Mesothelial cell of epicardium (in vitro differentiated cells): ENCODE measurements at places on chromosomes 7 and 10. TPM values are rescaled to one million over a fixed set of nuclear protein-coding genes. Genes with fewer than 3 reads are reported as not detected.

GRCh38 chr10:92699518-92700381 lies 10.0 kb downstream of the HHEX start:
- no peaks in the 10 kb centered on the region for H3K36me3 ChIP-seq
- H3K4me3 ChIP-seq: peak overlapping the region; percentile 73

DNA sequence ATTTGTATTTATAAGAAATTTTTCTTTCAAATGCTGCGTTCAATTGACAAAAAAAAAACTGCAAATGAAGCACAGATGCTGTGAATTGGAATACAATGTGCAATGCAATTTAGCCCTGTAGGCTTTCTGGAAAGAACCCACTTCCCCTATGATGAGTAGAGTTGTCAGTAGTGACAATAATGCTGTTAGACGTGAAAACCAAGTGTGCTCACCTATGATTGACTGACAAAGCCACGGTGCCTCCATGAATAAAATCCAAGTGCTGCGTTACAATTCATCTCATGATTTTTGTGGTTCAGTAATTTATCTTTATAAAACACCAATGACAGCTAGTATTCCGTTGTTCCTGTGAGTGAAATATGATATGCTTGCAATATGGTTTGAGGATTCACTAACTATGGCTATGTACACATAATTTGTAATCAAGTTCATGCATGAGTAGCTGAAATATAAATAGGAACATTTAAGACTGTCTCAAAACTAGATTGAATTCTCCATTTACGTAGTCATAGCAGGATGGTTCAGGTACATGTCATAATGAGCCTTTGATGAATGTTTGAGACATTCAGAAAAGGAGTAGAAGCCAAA lies 1160.3 kb downstream of the CNTNAP2 start:
- no peaks in the 10 kb centered on the region for H3K4me1 ChIP-seq
- H3K27ac ChIP-seq: no peak overlapping the region
- H3K27me3 ChIP-seq: no peaks in the 10 kb centered on the region
- no peaks in the 10 kb centered on the region for H3K36me3 ChIP-seq
- DNase-seq: no peak
- no peak overlapping the region for H3K4me3 ChIP-seq

DNA sequence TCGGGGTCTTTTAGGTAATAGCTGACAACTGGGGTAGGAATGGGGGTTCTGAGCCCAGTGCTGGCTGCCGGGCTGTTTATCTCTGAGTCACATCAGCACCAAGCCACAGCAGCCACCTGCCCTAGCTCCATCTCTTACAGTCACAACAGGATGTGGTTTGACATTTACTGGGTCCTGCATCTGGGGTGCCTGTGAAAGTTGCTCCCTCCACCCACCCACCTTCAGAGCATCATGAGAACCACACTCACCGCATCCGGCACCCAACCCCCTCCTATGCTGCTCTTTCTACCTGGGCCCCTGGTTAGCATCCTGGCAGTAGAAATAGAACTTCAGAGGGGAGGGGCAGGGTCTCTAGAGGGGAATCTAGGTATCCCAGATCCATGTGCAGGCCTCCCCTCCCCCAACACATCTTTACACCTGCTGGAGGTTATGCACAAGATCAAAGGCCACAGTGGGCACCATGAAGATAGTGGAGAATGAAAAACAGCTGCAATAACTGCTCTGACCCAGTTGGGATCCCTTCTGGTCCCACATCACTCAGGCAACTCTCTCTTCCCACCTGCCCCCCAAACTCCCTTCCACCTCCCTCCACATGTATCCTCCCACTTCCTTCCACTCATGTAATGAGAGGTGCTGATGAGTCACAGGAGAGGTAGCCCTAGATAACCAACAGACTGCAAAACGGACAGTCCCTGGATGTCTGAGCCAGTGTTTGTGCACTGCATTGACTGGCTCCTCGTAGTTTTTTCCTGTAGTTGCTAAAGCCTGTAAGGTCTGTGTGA lies 38.2 kb downstream of the PRSS2 start:
- peaks cover 14% of the 10 kb centered on the region for H3K4me1 ChIP-seq
- H3K4me3 ChIP-seq: no peak overlapping the region
- DNase-seq: no peak
- no peak overlapping the region for H3K27ac ChIP-seq
- peaks cover 40% of the 10 kb centered on the region for H3K27me3 ChIP-seq

DNA sequence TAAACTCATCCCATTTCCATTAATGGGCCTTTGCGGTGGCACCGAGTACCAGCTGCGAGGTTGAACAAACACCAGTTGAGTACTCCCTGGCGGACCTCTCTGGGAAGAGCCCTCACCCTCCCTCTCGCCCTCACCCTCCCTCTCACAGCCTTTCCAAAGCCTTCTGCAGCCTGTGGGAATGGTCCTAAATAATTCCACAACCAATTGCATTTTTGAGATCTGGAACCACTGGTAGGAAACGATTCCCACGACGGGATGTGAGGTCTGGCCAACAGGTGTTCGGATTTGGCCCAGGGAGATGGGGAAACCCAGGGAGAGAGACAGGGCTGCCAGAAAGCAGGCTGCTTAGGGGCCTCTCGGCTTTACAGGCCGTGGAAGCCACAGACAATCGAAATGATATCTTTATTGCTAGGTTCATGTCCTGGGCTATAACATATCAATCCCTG lies 5.3 kb downstream of the PTF1A start:
- H3K4me1 ChIP-seq: peaks cover 4% of the 10 kb centered on the region
- no peak overlapping the region for H3K27ac ChIP-seq
- peaks cover 1% of the 10 kb centered on the region for H3K36me3 ChIP-seq
- H3K27me3 ChIP-seq: peaks cover 93% of the 10 kb centered on the region
- no peak overlapping the region for H3K4me3 ChIP-seq

DNA sequence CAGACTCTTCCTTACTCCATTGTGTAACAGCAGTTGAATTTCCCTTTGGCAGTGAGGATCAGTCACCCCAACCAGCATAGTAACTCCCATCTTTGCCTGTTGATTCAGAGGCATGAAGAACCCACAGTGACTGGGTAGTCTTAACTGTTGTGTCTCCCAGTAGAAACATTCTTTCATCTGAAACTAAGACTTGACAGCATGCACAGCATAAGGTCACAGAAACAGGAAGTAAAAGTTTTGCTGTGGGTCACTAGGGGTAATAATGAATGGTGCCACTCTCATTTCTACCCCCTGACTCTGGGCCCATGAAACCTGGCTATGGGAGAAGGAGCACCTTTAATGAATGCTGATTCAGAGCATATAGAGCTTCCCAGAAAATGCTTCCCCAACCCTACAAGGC lies 8.3 kb upstream of the FRMPD2 start:
- DNase-seq: no peak
- no peaks in the 10 kb centered on the region for H3K36me3 ChIP-seq
- no peak overlapping the region for H3K4me3 ChIP-seq
- H3K4me1 ChIP-seq: peaks cover 9% of the 10 kb centered on the region

DNA sequence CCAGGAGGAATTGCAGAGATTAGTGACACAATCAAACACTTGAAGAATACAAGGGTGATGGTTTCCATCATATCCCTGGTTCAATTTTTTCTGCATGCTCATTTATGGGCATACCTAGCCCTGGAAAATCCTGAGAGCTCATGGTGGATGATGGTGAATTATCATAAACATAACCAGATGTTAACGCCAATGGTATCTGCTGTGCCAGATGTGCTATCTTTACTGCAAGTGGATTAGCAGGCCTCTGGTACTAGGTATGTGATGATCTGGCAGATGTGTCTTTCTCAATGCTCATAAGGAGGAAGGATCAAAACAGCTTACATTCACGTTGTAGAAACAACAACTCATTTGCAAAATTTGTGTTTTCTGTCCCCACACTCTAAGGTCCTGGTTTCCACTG lies 150.5 kb downstream of the FZD1 start:
- no peak for DNase-seq
- H3K27me3 ChIP-seq: peaks cover 4% of the 10 kb centered on the region
- no peak overlapping the region for H3K4me3 ChIP-seq
- H3K4me1 ChIP-seq: no peaks in the 10 kb centered on the region

DNA sequence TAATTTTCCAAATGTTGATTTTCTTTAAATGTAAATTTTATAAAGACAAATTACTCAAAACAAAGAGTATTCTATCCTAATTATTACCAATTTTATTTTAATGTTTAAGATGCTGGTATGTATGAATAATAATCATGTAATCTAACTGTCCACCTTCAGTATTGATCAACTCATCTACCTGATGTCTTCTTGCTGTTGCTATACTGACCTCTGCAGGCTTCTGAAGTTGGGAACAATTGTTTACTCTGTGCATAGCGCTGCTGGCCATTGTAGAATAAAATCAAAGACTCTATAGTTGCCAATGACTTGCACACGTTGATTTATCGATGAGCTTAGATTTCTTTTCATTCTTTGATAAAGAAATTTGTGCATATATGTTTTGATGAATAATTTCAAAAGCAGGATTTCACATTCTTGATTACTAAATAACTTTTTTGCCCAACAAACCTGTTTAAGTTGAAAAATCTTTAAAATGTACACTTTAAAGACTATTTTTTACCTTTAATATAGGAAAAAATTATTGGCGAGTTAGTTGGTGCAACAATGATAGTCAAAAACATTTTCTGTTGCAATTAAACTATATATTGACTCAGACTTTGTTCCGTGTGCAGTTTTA lies 282.3 kb downstream of the TFEC start:
- no peaks in the 10 kb centered on the region for H3K27me3 ChIP-seq
- H3K36me3 ChIP-seq: no peaks in the 10 kb centered on the region
- DNase-seq: no peak
- H3K4me1 ChIP-seq: peaks cover 17% of the 10 kb centered on the region

DNA sequence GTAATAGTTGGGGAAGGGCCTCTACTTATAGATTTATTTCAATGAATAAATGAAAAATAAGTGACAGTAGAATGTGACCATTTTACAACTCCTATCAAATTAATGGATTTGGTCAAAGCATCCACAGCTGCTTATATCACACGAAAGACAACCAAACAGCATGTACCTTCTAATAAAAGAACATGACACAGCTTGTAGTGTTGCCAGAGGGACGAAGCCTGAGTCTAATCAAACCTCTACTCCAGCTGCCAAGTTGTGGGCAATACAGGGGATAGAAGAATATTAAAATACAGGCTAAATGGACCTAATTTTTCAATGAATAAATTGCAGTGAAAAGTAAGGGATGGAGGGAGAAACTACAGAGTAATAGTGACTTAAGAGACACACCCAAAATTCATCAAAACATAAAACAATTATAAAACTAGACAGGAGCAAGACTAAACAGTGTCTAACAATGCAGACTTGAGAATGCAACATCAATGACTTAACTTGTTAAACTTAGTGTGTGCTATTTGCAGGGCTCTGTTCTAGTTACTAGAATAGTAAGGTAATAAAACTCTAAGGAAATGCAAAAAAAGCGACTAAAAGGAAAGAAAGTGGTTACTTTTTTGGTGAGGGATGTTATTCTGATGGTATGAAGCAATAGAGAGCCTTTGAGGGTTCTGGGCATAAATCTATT lies 853.8 kb downstream of the GRM8 start:
- H3K27ac ChIP-seq: no peak overlapping the region
- H3K4me3 ChIP-seq: no peak overlapping the region
- peaks cover 20% of the 10 kb centered on the region for H3K4me1 ChIP-seq
- no peaks in the 10 kb centered on the region for H3K36me3 ChIP-seq
- no peak for DNase-seq
- H3K27me3 ChIP-seq: no peaks in the 10 kb centered on the region

XRCC2 gene
- 6.7 to 7.3 TPM (median 7.0 TPM) in 3 replicates for total RNA-seq

DNA sequence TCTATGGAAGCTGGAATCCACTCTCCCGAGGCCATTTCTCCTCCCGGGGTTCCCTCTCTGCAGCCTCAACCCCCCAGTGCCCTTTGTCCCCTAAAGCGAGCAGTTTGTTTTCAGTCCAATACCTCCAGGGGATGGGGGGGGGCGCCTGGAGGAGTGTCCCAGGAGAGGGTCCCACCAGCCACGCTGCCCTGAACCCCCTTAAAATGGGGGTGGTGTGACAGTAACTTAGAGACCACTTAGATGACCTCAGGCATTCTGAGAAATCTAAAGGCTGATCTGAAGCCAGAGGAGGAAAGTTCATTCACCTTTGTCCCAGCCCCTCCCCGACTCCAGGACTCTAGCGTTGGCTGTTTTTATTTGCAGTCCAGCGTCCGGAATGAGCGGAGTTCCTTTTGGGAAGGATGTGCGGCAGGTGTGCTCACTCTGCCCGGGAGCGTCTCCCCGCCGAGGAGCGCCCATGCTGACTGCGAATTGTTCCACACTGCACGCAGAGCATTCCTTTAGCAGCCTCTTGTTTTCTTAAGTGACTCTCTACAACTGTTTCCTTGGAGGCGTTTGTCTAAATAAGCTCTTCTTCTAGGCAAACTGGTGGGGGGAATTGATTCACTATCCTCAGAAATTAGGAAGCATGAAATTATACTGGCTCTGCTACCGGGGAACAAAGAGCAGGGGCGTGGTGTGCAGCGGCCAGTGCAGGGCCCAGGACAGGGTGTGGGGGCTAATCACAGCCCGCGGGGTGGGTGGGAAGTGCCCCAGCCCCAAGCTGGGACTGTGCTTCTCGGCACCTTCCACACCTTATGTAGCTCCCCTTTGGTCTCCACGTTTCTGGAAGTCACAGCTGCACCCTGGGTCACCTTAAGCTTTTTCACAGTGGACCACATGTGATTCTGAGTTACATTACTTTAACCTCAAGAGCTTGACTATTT lies 46.3 kb downstream of the SYPL1 start:
- H3K27me3 ChIP-seq: no peaks in the 10 kb centered on the region
- H3K4me3 ChIP-seq: no peak overlapping the region
- peaks cover 1% of the 10 kb centered on the region for H3K36me3 ChIP-seq
- peak overlapping the region; percentile 64 for H3K27ac ChIP-seq
- peaks cover 59% of the 10 kb centered on the region for H3K4me1 ChIP-seq

GRCh38 chr7:35820858-35821257 lies 20.0 kb downstream of the SEPTIN7 start:
- peaks cover 2% of the 10 kb centered on the region for H3K4me1 ChIP-seq
- no peaks in the 10 kb centered on the region for H3K27me3 ChIP-seq
- H3K36me3 ChIP-seq: peaks cover 55% of the 10 kb centered on the region
- no peak for DNase-seq
- H3K27ac ChIP-seq: no peak overlapping the region

DNA sequence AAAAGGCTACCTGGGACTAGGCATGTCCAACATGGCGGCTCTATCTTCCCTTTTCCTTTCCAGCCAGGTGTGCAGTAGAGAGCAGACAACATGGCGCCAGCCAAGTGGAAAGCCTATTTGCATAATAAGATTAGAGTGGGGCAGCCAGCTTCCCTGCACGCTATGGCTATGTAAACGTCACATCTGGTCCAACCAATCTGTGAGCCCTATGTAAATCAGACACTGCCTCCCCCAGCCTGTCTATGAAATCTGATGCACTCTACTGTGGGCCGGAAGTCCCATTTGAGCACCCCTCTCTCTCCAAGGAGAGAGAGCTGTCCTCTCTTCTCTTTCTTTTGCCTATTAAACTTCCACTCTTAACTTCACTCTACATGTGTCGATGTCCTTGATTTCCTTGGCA lies 984.9 kb upstream of the AUTS2 start:
- no peak for DNase-seq
- no peak overlapping the region for H3K4me3 ChIP-seq
- H3K27ac ChIP-seq: no peak overlapping the region
- H3K27me3 ChIP-seq: no peaks in the 10 kb centered on the region
- H3K4me1 ChIP-seq: peaks cover 12% of the 10 kb centered on the region

- no peak overlapping the region for H3K4me3 ChIP-seq
- no peak overlapping the region for H3K27ac ChIP-seq
- H3K36me3 ChIP-seq: no peaks in the 10 kb centered on the region
- H3K27me3 ChIP-seq: peaks cover 2% of the 10 kb centered on the region
- H3K4me1 ChIP-seq: peaks cover 5% of the 10 kb centered on the region
Observed at GRCh38 chr10:10865913-10866312, 151.8 kb upstream of the CELF2 start.
